NCI-H1092 (cell line): ENCODE measurements at places on chromosomes 3 and 15.

DNA sequence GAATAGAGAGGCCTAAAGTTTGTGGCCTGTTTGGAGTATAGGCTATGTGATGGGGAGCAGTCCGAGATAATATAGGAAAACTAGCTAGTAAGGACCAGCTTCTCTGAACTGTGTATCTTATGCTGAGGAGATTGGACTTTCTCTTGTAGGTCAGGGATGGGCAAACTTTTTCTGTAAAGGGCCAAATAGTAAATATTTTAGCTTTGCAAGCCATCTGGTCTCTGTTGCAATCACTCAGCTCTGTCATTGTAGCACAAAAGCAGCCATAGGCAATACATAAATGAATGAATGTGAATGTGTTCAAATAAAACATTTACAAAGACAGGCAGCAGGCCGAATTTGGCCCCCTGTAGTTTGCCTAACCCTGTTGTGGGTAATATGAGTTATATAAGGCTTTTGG is 24.5 kb downstream of the TMOD3 start:
- DNase-seq, result no peak

GRCh38 chr3:186221760-186222378 is 113.0 kb upstream of the ETV5 start:
- DNase-seq, result no peak

DNA sequence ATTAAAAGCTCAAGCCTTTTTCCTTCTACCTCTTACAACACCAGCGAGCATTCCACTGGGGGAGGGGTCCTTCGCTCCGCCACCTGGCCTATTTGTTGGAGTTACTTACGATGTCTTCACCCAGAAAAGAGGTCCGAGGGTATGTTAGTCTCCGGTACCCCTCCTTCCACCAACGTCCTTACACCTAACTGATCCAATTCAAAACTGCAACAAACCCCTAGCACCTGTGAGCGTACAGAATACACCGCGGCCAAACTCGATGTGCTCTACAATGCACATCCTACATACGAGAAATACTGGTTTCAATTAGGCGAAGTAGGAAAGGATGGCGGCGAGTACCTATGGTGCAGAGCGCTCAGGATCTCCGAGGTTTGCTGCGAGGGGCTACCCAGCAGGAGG is 944 bp downstream of the SLITRK3 start:
- no peak for DNase-seq

DNA sequence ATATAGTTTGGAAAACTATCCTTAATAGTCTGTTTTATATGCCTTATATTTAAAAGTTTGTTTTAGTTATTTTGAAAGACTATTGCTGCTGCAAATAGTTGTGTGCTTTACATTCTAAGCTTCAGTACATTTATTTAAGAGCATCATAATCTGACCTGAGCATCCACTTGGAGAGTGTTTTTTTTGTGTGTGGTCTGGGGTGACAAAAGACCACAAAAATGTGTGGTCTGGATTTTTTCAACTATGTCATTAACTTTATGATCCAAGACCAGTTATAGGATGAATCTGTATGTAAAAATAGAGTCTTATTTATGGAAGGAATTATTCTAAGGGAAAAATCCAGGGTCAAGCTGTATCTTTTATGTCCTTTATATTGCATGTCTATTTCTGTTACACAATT is 77.4 kb downstream of the SLTM start:
- DNase-seq, result no peak

DNA sequence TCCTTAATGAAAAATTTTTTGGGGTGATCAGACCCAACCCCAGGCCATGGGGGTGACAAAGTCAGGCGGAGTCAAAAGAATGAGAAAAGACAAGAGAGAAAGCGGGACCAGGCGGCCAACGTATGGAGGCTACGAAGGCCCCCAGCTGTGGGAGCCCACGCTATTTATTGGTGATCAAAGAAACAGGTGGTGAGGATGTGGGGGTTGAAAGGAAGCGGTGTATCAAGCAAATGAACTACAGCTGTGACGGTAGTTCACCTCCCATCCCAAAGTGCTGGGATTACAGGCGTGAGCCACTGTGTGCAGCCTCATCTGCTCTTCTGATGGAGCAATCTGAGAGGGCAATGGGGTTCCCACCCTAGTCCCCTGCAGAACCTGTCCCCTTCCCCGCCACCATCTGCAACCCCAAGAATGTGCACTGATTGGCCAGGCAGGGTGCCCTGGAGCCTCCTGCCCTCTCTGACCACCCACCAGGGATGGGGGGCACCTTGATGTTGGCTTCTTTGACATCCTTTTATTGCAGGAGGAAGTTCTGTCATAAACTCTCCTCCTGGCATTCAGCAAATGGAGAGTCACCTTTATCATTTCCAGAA is 1.1 kb upstream of the CHRNA3 start:
- DNase-seq, result no peak

DNA sequence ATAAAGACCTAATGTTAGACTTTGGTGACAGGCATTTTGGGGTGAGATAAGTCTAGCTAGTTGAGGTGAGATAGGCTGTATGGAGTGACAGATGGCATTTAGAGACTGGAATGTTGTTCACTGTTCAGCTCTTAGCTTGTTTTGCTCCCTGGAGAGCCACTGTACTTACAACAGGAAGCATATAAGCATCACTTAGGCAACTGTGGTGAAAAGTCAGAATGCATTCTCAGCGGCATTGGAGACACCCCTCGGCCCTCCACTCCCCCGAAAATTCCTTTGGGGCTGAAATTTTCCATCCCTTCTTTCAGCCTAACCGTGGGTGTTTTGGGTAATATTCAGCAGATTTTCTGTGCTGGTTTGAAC is 73.4 kb downstream of the SLCO3A1 start:
- DNase-seq, result no peak

DNA sequence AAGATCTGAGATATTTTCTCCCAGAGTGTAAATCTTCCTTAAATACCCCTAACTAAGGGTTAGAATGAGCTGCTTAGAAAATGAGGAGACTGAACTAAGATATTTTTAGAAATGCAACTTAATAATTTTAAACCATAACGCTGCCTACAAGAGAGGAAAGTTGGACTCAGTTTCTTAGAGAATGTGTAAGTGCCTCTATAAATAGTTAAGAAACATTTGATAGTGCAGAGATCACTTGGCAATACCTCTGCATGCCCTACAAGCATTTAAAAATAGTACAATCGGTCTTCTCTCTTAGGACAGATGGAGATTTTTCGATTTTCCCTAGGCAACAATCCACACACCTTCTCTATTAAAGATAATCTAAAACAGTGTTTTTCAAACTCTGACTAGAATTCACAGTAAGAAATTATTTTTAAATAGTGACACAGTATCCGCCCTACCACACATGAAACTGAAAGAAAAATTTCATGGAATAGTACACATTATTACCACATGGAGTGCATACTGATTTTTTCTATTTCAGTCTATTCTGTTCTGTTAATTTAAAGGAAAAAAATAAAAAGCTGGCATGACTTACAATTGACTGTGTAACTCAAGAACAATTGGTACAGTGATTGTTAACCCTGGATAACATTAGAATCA is 83.2 kb downstream of the GADL1 start:
- no peak for DNase-seq

DNA sequence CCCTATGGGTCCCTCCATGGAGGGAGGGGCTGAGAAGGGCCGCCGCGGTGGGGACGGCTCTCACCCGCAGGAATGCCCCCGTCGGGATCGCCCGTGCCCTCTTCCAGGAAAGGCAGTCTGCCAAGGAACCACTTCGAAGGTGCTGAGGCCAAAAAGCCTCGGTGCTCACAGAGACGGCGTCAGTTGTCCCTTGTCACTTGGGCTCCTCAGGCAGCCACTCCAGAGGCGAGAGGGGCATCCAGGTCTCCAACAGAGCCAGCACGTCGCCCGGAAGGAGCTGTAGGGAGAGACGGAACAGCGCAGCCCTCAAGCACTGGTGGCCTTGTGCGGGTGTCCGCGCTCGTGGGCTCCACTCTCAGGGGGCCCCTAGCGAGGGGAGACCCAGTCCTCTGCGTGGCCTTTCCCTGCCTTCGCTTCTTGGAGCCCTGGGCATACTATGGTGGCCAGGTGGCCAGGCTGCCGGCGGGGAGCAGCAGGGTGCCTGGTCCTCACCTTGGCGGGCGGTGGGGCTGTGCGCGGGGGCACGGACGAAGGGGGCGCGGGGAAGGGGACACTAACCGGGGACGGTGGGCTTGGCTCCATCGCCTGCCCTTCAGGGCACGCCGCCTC is 994 bp downstream of the MESP1 start:
- DNase-seq, result peak; percentile 23

DNA sequence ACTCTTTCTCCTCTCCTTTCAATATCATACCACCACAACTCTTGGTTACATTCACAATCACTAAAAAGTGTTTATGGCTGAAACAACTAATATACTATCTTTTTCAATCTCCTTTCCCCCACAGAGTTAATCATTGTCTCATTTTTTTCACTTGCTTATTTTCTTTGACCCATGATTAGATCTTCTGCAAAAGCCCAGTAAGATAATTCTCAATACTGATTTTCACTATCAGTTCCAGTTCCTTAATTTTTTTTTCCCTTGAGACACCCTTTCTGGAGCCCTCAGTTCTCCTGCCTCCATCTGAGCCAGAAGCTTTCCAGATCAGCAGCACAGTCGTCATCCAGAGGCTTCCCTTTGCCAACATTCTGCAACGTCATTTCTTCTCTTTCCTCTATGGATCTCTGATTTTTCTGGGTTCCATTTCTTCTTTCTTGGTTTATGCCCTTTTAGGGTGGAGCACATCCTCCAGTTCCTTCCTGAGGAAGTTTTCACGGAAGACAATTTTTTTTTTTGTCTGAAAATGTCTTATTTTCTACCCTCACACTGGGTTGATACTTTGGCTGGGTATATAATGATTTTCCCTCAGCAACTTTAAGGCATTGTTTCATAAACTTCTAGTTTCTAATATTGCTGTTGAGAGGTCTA is 88.7 kb upstream of the C15orf39 start:
- DNase-seq, result no peak

DNA sequence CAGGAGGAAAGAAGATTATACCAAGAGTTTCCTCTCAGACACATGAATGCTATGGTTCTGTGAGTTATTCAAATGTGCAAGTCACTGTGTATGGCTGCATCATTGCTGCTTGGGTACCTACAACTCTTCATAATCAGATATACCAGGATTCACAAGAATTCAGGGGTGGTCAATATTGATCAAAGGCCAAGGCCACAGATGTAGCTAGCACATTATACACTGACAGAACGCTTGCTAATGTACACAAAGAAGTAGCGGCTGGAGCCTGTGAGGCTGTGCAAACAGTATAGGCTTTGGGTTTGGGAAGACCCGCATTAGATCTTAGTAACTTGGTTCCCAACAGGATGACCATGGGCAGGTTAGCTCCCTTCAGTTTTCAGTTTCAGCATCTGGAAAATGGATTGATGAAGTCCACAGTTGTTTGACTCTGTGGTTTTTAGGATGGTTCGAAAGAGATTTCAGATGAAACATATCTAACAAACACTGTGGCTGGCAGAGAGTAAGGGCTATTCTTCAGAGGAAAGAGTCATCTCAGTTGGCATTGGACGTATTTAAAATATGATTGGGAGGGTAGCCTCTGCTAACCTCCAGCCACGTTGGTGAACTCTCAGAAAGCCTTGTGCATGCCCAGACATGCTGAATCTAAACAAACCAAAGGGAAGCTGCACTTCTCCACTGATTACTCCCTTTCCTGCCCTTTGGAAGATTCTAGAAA is 748.7 kb upstream of the CFAP20DC start:
- DNase-seq, result no peak

GRCh38 chr3:64685331-64685799 is 2.4 kb downstream of the ADAMTS9 start:
- no peak for DNase-seq

GRCh38 chr3:194282436-194283122 is 68.5 kb downstream of the CPN2 start:
- DNase-seq, result peak; percentile 25

DNA sequence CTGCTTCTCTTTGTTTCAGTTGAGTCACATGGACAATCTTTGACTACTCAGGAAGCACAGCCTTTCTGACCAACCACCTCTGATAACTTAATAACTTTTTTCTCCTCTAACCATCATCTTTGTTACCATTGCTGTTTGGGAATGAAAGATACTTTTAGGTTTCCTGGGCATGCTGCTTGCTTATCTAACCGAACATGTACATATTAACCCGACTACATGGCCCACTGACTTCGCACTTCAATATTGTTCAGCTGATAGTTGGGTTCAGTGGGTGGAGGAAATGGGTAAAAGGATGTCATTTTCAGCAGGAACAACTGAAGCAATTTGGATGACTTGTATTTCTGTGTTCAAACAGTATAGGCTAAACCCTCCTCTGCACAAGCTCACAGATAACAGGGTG is 214.3 kb downstream of the SQOR start:
- DNase-seq, result no peak

DNA sequence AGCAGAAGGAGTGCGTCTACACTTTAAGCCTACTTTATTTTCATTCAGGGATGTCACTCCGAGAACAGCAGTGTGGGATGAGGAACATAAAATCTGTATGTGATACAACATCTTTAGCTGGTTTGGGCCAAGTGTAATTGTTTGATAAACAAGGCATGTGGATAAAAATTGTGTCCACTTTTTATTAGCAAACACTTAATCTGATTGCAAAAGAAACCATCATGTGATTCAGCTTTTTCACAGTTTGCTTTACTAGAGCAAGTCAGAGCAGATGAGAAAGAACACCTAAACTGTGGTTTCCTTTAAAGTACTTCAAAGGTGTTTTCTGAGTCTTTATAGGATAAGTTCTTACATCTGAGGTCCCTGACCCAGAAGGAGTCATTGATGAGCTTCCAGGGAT is 237.9 kb downstream of the THSD4 start:
- no peak for DNase-seq

DNA sequence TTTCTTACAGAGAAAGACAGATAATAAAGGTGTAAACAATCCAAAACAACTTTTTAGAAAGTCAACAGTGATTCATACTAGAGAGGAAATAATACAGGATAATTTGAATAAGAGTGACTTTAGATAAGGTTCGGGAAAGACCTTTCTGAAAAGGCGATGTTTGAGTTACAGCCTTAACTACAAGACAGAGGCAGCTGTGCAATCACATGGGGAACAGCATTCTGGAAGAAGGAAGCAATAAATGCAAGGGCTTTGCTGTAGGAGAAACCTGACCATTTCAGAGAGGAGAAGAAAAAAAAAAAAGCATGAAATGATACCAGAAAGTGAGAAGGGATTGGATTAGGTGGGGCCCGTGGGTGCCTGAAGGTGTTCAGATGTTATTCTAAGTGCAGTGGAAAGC is 200.6 kb upstream of the ATP11B start:
- DNase-seq, result no peak

- DNase-seq, result no peak
These were observed 98.6 kb upstream of the ABHD17C start for GRCh38 chr15:80596521-80596976.

DNA sequence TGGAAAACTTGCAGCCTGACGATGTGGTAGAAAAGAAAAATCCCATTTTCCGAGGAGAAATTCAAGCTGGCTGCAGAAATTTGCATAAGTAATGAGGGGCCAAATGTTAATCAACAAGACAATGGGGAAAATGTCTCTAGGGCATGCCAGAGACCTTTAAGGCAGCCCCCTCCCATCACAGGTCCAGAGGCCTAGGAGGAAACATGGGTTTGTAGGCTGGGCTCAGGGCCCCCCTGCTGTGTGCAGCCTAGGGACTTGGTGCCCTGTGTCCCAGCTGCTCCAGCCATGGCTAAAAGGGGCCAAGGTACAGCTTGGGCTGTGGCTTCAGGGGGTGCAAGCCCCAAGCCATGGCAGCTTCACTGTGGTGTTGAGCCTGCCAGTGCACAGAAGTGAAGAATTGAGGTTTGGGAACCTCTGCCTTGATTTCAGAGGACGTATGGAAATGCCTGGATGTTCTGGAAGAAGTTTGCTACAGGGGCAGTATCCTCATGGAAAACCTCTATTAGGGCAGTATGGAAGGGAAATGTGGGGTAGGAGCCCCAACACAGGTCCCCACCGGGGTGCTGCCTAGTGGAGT is 75.9 kb upstream of the CADPS start:
- DNase-seq, result no peak

GRCh38 chr3:115187149-115187757 is 40.2 kb upstream of the ZBTB20 start:
- no peak for DNase-seq
